Fibroblast of lung (primary cell): ENCODE measurements at places on chromosomes 6 and 20.
A peak's percentile ranks its signal among the peaks of the same experiment; 100 is the strongest.

GRCh38 chr20:20894753-20895152 lies 182.3 kb upstream of the RALGAPA2 start:
- no peak for DNase-seq

GRCh38 chr20:49270177-49270576 lies 7.7 kb downstream of the ZNFX1 start:
- DNase-seq: peak; percentile 46

- no peak for DNase-seq
Measured at GRCh38 chr6:80696268-80696667, 589.8 kb downstream of the BCKDHB start.

GRCh38 chr6:142824426-142824825 lies 120.5 kb downstream of the HIVEP2 start:
- DNase-seq: no peak

DNA sequence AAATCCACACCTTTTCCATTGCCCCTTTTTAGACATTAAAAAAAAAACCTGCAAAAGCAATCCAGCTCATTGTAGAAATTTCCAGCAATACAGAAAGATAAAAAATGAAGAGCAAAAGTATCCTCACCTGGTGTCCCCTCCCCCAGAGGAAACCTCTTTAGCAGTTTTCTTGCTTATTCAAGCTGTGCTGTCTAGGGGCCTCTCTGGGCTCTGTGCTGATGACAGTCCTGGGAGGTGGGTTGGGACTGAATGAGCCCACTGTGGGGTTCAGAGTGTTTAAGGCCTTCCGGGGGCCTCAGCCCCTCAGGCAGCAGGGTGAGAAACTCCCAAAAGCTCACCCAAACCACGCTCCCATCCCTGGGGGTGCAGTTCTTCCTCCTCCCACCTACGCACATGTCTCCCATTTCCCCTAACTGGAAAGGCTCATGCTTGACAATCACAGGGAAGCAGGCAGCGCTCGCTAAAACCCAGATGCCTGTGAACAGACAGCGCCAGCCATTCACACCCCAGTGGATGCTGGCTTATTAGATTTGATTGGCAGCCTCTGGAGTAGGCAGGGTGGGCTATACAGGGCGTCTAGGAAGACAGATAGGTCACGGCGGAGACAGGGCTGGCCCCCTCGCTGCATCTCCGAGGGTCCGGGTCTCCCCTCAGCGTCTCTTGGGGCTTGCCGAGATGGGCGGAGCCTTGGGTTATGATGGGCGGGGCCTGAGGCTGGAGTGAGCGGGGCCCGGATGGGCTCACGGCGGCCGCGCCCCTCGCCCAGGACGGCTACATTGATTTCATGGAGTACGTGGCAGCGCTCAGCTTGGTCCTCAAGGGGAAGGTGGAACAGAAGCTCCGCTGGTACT lies 4.6 kb downstream of the GUCA1A start:
- DNase-seq: no peak

DNA sequence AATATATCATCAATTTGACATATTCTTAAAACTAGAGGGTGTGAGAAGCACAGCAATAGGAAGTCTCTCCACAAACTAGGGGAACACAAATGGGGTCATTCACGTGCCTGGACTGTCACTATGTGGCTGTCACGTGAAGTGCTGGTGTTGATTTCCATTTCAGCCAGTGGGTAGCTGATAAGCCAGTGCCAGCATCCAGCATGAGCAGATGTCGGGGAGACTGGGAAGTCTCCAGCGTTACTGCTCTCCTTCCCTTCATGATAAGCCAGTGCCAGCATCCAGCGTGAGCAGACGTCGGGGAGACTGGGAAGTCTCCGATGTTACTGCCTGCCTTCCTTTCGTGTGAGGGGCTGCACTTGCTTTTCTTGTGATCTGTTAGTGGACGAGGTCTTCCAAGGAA lies 5.6 kb upstream of the SLC17A9 start:
- no peak for DNase-seq

- no peak for DNase-seq
Measured at GRCh38 chr6:46476301-46476700, 14.9 kb downstream of the RCAN2 start.

DNA sequence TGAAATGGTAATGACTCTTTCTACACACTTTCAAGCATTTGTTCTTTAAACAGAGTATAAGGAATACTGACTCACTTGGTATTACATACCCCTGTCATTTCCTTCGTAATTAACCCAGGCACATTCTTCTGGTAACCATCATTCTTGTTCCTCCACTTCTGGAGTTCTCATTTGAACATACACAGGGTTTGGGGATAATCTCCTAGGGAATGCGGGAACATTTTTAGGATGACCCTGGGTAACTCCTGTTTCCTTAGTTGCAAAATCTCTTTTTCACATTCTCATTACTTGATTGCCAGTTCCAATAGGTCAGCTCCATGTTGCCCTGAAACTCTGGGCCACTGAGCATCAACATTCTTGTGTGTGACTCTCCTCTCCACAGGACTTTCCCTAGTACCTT lies 51.5 kb upstream of the E2F3 start:
- peak; percentile 8 for DNase-seq

GRCh38 chr20:32195581-32195980 lies 12.0 kb downstream of the PLAGL2 start:
- no peak for DNase-seq

DNA sequence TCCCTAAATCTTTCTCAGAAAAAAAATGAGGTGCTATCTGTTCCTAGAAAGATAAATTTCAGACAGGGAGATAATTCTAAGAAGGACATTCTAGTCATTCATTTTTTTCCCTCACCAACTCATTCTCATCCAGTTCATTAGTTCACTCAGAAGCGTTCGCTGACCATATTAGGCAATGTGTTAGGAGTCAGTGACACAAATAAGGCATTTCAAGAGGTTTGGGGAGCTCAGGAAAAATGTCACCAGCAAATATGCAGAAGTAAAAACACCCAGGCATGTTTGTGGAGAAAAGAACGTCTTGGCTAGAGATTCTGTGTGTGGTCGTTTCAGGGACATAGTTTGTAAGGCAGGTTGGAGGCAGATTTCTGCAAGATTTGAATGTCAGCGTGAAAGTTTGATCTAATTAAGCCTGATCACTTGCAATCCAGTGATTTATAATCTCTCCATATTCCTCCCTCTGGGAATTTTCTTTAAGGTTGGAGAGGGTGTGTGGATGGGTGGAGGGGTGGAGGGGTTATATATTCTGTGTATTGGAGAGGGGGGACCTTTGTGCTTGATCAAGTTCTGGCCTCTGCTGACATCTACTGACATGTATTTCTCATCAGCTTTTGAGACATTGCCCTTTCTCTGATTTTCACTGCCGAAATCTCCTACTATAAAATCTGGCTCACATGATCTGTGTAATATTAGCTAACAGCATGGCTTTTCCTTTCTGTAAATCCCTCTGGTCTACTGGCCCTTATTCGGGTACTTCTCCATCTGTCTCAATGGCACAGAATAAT lies 3.6 kb downstream of the MYCT1 start:
- peak; percentile 36 for DNase-seq

DNA sequence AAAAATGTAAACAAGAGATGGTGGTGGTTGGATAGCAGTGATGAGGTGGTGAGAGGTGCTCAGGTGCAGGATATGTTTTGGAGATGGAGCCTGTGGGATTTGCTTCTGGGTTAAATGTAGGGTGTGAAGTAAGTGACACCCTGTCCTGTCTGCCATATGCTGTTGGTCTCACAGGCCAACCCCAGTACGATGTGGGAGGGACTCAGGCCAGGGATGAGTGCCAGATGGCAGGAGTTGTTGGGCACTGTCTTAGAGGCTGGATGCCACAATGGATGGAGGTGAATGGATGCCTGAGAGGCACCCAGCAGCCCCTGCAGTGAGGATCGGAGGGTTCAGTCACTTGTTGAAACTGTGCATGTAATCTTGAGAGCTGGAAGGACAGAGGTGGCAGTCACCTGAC lies 259.3 kb downstream of the NRN1 start:
- no peak for DNase-seq

- DNase-seq: peak; percentile 76
Measured at GRCh38 chr6:26576929-26577719, 19.6 kb upstream of the ABT1 start.

DNA sequence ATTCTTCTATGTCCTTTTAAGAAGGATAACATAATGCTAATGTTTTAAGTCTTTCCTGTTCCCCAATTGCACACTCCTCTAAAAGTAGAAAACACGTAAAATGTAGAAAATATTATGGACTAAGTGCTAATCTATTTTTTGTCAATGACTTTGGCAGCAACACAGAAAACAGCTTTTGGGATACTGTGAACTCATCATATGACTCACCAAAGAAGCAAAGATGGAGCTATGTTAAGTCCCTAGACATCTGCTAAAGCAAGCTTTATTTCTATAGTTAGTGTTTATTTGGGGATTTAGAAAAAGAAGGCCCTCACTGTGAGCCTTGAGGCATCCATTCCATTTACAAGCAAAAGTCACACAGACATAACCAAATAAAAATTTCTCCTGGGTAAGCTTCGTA lies 23.0 kb downstream of the OPN5 start:
- DNase-seq: peak; percentile 7

- DNase-seq: no peak
Measured at GRCh38 chr6:132289756-132290155, 111.5 kb downstream of the MOXD1 start.

- DNase-seq: no peak
Measured at GRCh38 chr6:470051-470900, 78.7 kb downstream of the IRF4 start.

DNA sequence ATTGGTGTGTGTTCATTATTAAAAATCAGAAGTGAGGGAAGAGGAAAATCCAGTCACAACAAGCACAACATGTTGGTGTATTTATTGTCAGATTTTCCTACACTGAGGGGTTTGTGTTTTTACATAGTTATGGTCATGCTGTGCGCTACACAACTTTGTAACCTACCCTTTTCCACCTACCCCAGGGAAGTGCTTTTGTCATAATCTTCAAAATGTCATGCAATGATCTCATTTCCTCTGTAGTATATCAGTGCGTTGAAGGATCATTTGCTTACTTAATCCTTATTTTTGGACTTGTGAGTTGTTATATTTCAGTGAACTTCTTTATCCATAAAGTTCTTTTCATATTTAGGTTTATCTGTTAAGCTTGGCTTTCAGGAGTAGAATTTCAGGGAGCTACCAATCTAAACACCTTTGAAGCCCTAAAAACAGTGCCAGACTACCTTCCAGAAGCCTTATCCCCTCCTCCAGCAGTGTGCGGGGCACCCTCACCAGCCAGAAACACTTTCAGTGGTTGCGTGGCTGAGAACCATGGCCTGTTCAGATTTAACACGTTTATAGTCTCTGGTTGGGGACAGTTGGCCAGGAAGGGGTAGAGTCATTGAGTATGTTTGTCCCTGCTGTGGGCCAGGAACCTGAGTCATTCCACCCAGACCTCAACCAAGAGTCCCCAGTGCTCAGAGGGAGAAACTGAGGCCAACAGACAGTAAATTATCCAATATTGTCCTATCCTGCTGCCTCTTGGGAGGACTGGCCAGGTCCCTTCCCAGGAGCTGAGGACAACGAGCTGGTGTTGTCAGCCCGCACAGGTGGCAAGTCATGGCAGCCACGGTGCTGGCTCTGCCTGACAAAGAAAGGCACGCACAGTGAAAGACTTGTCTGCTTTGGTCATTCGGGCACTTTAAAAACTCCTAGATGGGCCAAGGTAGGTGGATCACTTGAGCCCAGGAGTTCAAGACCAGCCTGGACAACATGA lies 40.3 kb downstream of the STK35 start:
- DNase-seq: no peak

- DNase-seq: no peak
Measured at GRCh38 chr6:148805777-148806176, 58.9 kb downstream of the UST start.

GRCh38 chr6:109867970-109868358 lies 110.1 kb upstream of the GPR6 start:
- peak; percentile 19 for DNase-seq

- no peak for DNase-seq
Measured at GRCh38 chr6:5325173-5325572, 63.9 kb downstream of the FARS2 start.

GRCh38 chr20:62603907-62604785 lies 38.2 kb upstream of the SLCO4A1 start:
- DNase-seq: no peak
